ENCODE measurements at places on chromosomes 13 and 19. TPM values are rescaled to one million over a fixed set of nuclear protein-coding genes. Genes with fewer than 3 reads are reported as not detected.

- no peak for DNase-seq
- no peak overlapping the region for H3K27ac ChIP-seq
- H3K27me3 ChIP-seq, result no peaks in the 10 kb centered on the region
- H3K4me3 ChIP-seq, result no peak overlapping the region
- H3K4me1 ChIP-seq, result no peaks in the 10 kb centered on the region
Observed at GRCh38 chr19:5017235-5017634, 48.3 kb downstream of the KDM4B start.

GRCh38 chr19:40225440-40226305 is 816 bp downstream of the CCNP start:
- peak overlapping the region; percentile 51 for H3K4me3 ChIP-seq
- DNase-seq, result no peak
- H3K36me3 ChIP-seq, result peaks cover 28% of the 10 kb centered on the region
- peaks cover 43% of the 10 kb centered on the region for H3K27me3 ChIP-seq

DNA sequence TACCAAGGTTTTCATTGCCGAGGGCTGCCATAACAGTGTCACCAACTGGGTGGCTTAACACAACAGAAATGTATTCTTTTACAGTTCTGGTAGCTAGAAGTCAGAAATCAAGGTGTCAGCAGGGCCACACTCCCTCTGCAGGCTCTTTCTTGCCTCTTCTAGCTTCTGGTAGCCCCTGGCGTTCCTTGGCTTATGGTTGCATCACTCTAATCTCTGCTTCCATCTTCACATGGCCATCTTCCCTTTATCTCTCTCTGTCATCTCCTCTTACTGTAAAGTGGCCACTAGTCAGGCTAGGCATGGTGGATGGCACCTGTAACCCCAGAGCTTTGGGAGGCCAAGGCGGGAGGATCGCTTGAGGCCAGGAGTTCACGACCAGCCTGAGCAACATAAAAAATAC is 38.0 kb upstream of the MRI1 start:
- H3K4me1 ChIP-seq, result peaks cover 12% of the 10 kb centered on the region
- DNase-seq, result no peak
- H3K36me3 ChIP-seq, result peaks cover 8% of the 10 kb centered on the region
- no peak overlapping the region for H3K27ac ChIP-seq

FAM32A gene
- 42.2 TPM for total RNA-seq

DNA sequence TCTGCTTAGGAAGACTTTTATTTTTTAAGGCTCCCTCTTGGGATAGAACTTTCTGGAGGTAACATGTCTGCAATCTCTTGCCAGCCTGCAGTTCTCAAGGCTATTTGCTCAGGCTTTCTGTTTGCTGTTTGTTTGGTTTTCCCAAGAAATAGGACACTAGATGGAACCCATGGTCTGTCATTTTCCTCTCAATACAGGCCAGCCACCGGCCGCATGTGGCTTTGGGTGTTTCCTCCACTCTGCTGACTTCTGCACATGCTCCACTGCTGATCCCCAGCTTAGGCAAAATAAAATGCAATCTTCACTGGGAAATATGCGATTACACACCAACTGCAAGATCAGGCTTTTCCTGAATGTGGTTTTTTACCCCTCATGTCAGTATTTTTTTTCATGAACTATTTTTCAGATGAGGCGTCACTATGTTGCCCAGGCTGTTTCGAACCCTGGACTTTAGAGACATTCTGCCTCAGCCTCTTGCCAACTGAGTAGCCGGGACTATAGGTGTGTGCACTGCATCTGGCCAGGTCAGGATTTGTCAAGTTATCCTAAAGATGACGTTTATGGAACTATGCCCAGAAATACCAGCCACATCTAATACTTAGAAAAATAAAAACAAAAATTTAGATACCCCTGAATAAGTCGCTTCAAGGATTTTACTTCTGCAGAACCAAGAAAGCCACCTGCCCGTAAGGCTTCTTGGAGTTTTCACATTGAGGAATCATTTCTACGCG is 94.3 kb upstream of the PABPC3 start:
- H3K4me3 ChIP-seq, result no peak overlapping the region
- no peaks in the 10 kb centered on the region for H3K36me3 ChIP-seq
- H3K27me3 ChIP-seq, result peaks cover 13% of the 10 kb centered on the region
- no peak for DNase-seq
- no peak overlapping the region for H3K27ac ChIP-seq

- H3K4me1 ChIP-seq, result no peaks in the 10 kb centered on the region
- DNase-seq, result no peak
- H3K27ac ChIP-seq, result no peak overlapping the region
- H3K27me3 ChIP-seq, result no peaks in the 10 kb centered on the region
- no peaks in the 10 kb centered on the region for H3K36me3 ChIP-seq
Observed at GRCh38 chr13:104759069-104759468, 1692.9 kb upstream of the SLC10A2 start.

NFKBIB gene
- total RNA-seq, result 54.4 TPM

DNA sequence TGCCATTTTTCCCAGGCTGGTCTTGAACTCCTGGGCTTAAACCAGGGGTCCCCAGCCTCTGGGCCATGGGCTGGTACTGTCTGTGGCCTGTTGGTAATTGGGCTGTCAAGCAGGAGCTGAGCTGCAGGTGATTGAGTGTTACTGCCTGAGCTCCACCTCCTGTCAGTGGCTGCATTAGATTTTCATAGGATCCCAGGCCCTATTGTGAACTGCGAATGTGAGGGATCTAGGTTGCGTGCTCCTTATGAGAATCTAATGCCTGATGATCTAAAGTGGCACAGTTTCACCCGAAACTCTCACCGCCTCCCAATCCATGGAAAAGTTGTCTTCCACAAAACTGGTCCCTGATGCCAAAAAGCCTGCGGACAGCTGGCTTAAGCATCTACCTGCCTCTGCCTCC is 16.6 kb upstream of the ZNF536 start:
- no peaks in the 10 kb centered on the region for H3K4me1 ChIP-seq
- no peaks in the 10 kb centered on the region for H3K27me3 ChIP-seq
- H3K36me3 ChIP-seq, result no peaks in the 10 kb centered on the region
- H3K4me3 ChIP-seq, result no peak overlapping the region
- no peak overlapping the region for H3K27ac ChIP-seq

GRCh38 chr13:99265821-99266426 is 7.7 kb upstream of the GPR18 start:
- peaks cover 5% of the 10 kb centered on the region for H3K36me3 ChIP-seq
- no peaks in the 10 kb centered on the region for H3K4me1 ChIP-seq
- H3K27me3 ChIP-seq, result no peaks in the 10 kb centered on the region
- no peak for DNase-seq
- no peak overlapping the region for H3K4me3 ChIP-seq
- H3K27ac ChIP-seq, result no peak overlapping the region

PLVAP gene
- not detected for total RNA-seq

DNA sequence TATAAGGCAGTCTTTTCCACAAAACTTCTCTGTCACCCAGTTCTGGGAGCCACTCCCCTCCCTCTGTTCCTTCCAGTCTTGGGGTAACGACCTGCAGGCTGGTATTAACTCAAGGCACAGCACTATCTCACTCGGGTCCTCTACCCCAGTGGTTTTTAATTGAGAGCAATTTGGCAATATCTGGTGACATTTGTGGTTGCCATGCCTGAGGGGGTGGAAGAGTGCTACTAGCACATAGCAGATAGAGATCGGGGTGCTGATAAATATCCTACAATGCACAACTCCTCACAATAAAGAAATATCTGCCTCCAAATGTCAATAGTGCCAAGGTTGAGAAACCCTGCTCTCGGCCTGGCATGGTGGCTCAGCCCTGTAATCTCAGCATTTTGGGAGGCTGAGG is 117.7 kb upstream of the ABCC4 start:
- H3K27ac ChIP-seq, result no peak overlapping the region
- no peak for DNase-seq
- no peak overlapping the region for H3K4me3 ChIP-seq
- H3K36me3 ChIP-seq, result no peaks in the 10 kb centered on the region
- no peaks in the 10 kb centered on the region for H3K4me1 ChIP-seq

DNA sequence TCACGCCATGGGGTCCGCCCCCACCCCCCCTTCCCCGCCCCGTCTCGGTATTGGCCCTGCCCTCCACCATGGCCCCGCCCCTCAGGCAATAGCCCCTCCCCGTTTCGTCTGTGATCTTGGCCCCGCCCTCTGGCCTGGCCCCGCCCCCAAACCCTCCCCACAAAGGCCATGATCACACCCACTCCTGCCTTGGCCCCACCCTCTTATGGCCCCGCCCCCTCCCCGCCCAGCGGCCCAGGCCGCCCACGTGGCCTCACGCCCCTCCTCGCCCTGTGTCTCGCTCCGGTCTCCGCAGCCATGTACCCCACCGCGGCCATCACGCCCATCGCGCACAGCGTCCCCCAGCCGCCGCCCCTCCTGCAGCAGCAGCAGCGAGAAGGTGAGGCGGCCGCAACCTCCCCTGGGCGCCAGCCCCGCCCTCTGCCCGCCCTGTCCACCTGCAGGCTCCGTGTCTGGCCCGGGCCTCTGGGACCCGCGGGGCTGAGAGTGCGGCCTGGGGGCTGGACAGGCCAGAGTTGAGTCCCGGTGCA is 61.3 kb downstream of the CELF5 start:
- peaks cover 36% of the 10 kb centered on the region for H3K27me3 ChIP-seq
- peaks cover 10% of the 10 kb centered on the region for H3K36me3 ChIP-seq
- H3K4me1 ChIP-seq, result no peaks in the 10 kb centered on the region
- no peak overlapping the region for H3K27ac ChIP-seq

GPR12 gene
- total RNA-seq, result not detected

DNA sequence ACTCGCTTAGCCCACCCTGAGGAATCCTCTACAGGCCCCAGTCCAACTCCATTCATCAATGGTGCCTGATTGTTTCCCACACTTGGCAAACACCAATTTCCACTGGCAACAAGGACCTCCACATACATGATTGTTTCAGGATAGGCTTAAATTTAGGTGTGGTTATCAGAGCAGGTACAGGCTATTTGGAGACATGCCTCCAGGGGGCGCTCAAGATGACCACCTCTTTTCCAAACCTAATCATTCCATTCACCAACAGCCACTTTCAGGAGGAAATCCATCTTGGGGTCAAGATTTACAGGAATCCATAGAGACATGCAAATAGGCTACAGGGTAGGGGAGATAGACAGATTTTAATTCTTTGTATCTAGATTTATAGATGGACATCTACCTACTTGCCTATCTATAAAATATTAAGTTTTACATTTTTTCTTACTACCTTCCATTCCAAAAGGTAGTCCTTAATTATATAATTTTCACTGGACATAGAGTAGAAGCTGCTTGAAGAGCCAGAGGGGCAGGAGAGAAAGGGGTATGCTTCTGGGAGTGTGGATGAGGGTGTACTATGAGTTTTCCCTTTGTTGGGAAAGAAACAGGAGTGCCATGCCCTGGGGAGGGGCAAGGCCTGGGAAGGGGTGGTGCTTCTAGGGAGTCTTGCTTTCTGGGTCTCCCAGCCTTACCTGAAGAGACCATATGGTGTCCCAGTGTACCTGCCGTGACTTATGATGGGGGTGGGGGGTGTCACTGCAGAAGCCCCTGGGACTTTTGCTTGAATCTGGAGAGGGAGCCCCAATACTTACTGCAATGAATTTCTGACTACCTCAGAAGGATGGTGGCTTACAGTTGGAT is 14.1 kb upstream of the PCDH8 start:
- H3K36me3 ChIP-seq, result no peaks in the 10 kb centered on the region
- DNase-seq, result peak; percentile 45
- H3K27ac ChIP-seq, result no peak overlapping the region
- no peaks in the 10 kb centered on the region for H3K4me1 ChIP-seq

- DNase-seq, result peak; percentile 24
- H3K4me1 ChIP-seq, result peaks cover 13% of the 10 kb centered on the region
- H3K27ac ChIP-seq, result no peak overlapping the region
- no peak overlapping the region for H3K4me3 ChIP-seq
- H3K27me3 ChIP-seq, result peaks cover 83% of the 10 kb centered on the region
- H3K36me3 ChIP-seq, result no peaks in the 10 kb centered on the region
Observed at GRCh38 chr19:51194527-51195315, 30.2 kb upstream of the CD33 start.

DAND5 gene
- 0.47 TPM for total RNA-seq

DNA sequence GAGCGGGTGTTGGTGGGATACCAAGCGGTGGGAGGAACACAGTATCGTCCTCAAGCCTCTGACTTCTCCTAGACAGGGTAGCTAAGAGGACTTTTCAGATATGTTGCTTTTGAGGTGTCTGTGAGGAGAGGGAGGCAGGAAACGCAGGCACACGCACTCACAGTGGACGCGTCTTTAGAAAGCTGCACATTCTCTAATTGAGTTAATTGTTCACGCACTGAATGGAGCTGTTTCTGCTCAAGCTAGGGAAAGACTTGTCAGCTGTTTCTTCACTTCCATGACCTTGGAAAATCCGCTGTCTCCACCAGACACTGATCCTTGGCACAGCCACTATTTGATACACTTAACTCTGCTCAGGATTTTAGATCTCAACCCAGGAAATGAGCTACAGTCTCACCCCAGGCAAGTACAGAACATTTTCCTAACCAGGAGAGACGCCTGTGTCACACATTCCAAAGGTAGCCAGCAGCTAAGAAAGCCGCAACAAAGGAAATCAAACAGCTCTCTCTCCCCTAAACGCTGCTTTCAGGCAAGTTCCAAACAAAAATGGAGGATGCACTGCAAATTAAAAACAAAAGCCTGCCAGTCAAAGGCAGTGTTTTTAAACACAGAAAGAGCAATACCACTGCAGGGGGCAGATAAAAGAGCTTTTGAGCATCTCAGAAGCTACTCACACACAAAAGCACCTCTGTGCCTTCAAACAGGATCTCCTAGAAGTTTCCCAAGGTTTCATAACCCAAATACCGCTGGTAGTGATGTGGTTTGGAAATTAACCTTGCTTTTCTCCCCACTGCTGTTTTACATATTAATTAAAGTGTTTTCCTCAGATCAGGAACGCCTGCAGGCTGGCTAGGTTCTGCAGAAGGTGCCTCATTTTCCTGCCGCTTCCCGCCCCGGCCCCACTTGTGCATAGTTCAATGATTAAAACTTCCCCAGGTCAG is 57.3 kb downstream of the IRS2 start:
- H3K27me3 ChIP-seq, result no peaks in the 10 kb centered on the region
- no peak overlapping the region for H3K27ac ChIP-seq
- H3K4me3 ChIP-seq, result no peak overlapping the region

DNA sequence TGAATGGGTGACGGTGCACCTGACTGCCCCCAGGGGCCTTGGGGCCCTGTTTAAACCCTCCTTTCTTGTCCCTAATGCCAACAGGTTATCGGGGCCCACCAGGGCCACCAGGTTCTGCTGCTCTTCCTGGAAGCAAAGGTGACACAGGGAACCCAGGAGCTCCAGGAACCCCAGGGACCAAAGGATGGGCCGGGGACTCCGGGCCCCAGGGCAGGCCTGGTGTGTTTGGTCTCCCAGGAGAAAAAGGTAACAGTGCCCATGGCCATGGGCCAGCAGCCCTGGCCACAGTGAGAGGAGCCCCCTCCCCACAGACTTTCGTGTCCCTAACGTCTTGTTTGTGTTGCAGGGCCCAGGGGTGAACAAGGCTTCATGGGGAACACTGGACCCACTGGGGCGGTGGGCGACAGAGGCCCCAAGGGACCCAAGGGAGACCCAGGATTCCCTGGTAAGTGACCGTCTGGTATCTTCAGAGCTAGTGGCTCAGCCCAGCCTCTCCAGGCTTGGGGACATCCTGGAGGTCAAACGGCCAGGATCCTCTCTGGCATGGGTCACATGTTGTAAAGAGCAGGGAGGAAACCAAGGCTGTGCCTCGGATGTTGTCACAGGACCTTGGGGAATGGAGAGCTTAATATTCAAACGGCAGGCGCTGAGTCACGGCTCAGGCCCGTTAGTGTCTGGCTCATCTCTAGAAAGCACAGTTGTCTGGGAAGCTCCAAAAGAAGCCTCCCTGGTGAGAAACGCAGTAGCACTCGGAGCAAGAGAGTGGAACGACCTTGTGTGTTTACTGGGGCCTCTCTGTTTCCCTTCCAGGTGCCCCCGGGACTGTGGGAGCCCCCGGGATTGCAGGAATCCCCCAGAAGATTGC is 58.3 kb downstream of the RAB20 start:
- no peak overlapping the region for H3K4me3 ChIP-seq
- DNase-seq, result no peak
- H3K27me3 ChIP-seq, result no peaks in the 10 kb centered on the region
- no peaks in the 10 kb centered on the region for H3K36me3 ChIP-seq

C5AR1 gene
- total RNA-seq, result 11.9 TPM

ATXN8OS gene
- not detected for total RNA-seq

PRODH2 gene
- total RNA-seq, result not detected
